Fibroblast of skin of right quadriceps (primary cell): ENCODE measurements at places on chromosomes 7 and 10.

DNA sequence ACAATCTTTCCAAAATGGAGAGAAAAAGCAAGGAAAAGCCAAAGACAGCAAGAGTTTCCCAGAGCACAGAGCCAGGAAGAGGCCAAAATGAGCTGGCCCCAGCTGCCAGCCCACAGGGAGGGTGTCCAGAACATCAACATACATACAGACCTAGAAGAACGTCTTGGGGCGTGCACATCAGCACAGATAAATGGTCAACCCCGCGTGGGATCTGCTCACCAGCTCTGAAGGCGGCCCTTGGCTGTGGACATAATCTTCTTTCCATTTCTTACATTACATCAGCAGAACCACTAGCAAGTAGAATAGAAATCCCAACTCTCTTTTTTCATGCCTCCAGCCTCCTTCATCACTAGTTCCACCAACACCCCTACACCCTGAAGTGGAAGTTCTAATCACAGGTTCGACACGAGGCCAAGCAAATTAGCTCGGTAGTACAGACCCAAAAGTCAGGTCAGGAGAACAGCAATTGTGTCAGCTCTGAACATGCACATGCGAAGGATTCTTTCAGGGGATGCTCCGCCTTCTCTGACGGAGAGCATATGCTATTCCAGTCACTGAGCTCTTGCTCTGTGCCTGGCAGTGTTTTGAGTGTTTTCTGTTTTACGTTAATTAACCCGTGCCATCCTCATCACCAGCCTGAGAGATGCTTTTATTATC, 16.4 kb downstream of the SH3PXD2A start:
- DNase-seq = no peak

DNA sequence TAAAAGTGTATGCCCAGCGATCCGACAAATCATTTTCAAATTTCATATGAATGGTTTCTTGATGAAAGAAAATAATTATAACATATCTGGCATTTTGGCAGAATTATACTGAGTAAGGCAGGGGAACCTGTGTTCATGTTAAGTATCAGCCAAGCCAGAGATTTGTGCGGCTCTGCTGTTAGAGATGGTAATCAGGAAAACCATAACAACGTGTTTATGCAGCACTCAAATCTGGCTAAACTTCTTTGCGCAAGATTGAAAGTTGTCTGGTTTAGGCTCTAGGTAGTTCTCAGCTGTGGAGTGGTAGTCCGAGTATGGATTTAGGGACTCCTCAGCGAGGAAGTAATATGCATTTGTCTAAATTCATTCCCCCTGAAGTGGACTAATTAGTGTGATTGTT, 8.9 kb upstream of the CTBP2 start:
- DNase-seq = no peak

DNA sequence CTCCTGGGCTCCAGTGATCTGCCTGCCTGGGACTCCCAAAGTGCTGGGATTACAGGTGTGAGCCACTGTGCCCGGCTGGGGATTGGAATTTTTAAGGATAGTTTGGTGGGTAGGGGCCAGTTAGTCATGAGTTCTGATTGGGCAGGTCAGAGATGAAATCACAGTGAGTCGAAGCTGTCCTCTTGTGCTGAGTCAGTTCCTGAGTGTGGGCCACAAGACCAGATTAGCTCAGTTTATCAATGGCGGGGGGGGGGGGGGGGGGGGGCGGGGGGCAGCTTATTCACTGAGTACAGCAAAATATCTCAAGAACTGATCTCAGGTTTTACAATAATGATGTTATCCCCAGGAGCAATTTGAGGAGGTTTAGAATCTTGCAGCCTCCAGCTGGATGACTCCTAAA, 11.6 kb upstream of the ERCC6 start:
- peak; percentile 64 for DNase-seq

GRCh38 chr7:100091411-100092181, 2.8 kb downstream of the COPS6 start:
- DNase-seq = no peak

DNA sequence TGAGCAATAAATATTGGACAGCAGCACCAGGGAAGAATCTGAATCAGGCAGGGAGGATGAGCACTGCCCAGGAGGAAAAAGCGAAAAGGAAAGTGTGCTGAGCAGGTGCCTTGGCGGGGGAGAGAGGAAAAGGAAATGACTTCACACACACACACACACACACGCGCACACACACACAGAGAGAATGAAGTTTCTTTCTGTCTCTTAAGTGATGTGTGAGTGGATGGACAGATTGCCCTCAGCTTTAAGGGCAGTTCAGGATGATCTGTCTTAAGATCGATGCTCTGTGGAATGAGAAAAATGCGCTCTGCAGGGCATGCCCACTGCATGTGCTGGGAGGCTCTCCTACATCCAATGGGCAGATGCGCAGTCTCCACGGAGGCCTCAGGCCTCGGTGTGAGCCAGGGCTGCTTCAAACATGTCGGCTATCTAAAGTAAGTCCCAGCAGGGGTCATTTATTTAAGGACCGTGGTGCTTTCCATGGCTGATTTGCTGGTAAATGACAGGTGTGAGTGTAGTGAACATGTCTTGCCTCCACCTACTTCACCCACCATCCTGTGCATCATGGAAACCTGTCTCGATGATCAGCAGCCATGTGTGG, 2.5 kb upstream of the ACBD5 start:
- peak; percentile 57 for DNase-seq

DNA sequence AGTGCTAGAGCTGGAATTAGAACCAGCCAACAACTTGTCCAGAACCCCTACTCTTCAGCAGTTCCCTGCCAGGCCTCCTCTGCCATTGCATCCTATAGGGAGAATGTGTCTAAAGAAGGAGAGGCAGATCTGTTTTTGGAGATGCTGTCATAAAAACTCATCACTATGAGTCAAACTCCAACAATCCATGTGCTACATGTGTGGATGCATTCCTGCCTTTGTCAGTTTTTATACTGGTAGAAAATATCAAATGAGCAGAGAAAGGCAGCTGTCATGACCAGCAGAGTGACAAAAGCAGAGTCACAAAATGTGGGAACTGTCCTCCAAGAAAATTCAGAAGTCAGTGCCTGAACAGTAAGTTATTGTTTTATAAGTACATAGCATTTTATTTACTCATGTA, 93.0 kb downstream of the ABLIM1 start:
- DNase-seq = peak; percentile 68

DNA sequence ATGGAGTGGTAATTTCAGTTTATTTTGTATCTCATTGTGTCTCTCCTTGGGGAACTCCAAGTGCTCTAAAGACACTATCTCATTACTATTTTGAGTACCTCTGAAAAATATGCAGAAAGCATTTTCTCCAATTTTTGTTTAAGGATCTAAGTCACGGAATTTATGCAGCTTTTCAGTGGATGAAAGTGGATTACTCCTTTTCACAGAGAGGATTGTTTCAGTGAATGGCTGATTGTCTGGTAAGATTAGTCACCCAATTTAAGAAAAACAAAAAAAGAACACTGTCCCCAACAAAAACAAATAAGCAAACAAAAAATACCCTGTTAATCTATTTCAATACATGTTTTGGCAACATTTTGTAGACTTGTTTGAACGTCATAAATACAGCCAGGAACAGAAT, 338.3 kb upstream of the TEX47 start:
- DNase-seq = no peak

GRCh38 chr7:46775020-46775419, 806.9 kb downstream of the TNS3 start:
- DNase-seq = no peak

DNA sequence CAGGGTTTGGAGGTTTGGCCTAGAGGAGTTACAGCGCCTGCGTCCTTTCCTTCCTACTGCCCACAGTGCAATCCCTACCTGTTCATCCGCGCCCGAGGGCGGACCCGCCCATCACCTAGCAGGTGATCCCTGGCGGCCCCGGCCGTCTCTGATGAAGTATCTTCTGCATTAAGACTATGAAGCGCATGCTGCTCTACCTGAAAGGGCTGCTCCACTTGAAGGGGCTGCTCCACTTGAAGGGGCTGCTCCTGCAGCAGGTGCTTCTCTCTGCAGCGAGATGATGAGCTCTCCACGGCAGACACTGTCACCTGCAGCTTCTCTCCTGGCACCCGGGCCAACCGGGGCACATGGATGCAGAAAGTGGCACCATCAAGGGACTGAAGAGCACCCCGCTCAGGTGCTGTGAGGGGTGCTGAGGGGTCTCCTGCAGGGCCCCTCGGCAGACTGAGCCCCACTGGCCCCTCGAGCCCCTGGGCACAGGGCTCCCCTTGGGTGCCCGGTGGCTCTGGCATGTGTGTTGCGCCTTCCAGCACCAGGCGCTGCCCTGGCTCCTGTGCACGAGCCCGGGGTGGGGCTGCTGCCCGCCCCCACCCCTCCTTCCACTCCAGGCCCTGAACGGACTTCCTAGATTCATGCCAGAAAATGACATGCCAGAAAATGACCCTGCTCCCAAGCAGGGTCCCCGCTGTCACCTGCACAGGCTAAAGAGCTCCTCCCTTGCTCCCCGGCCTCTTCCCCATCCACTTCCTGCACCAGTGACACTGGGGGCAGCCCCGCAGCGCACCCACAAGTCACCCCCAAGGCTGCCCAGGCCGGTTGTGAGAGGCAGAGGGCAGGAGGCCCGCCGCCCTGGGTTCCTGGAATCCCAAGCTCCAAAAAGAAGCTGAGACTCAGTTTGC, 29.4 kb downstream of the WDR86 start:
- no peak for DNase-seq

DNA sequence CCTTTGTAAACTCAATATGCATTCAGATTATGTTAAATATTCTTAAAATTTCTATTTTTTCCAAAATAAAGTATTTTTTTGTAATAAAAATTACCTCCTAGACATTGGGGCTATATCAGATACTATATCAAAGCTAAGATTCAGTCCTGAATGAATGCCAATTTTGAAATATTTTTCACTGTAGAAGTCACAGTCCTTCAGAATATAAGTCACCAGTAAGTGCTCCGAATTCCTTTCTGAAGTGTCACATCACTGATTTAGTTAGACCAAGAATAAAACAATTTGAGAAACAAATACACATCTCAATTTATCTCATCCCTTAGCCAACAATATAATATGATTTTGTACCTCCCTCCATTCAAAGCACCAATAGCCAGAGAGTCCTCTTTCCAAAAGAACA, 33.9 kb upstream of the GSAP start:
- peak; percentile 49 for DNase-seq

GRCh38 chr10:49364051-49364450, 31.8 kb downstream of the DRGX start:
- DNase-seq = no peak

GRCh38 chr7:135650831-135651573, 11.3 kb upstream of the STMP1 start:
- peak; percentile 93 for DNase-seq

DNA sequence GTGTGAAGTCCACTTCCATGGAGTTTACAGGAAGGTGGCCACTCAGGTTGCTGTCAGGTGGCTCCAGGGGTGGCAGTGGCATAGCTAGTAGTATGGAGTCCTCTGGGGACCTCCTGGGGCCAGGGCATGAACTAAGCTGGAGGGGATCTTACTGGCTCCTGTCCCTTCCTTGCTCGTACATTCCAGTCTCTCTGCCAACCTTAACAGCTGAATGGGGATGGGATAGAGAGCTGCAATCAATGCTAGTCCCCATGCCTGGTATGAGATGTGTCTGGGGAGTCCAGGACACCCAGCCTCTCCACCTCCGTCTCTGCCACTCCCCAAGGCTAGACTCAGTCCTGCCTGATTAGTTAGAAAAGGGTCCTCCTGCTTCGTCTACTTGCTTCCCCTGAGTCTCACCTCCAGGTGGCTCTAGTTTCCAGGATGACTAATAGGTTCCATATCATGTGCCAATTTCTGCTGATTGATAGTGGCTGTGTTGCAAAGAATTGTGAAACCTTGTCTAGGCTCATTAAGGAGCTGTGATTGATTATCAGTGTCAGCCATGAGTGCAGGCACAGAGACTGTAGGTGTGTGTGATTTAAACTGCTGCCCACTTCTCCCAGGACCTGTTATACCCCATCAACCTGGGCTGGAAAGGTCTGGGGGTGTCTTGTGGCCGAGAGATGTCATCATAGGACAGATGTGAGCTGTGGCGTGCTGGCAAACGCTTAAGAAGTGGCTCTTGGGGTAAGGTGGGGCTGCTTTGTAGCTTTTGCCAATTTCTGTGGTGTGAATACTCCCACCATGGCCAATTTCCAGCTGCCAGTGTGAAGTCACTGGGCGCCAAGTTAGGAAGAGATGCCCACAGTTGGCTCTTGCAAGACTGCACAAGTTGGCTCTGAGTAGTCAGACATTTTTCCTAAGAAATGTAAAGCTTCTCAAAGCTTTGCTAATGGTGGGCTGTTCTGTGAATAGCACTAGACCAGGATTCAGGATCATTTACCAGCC, 59.8 kb downstream of the COL13A1 start:
- peak; percentile 92 for DNase-seq

DNA sequence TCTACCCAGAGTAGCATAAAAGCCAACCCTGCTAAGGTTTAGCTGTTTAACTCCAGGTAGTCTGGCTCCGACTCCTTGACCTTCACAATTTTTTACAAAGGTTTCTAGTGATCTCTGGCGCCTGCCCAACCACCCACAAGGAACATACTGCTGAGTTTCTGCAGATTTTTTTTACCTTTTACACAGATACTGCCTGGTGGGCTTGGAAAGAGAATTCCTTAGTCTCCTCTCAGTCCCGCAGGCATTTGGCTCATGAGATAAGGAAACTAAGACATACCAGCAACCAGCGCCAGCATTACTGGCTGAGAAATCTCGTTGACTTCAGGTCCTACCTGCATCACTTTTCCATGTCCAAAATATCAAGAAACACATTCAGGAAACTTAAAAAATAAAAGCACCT, 51.1 kb upstream of the LYZL1 start:
- DNase-seq = no peak

GRCh38 chr10:75696536-75696935, 265.1 kb downstream of the LRMDA start:
- no peak for DNase-seq

GRCh38 chr10:15817409-15818046, 42.8 kb downstream of the MINDY3 start:
- no peak for DNase-seq

- no peak for DNase-seq
These were observed 31.3 kb upstream of the STOX1 start for GRCh38 chr10:68795886-68796532.

- no peak for DNase-seq
These were observed 272.7 kb upstream of the MBL2 start for GRCh38 chr10:53045315-53045714.

- peak; percentile 85 for DNase-seq
These were observed 990.3 kb downstream of the KCNMA1 start for GRCh38 chr10:76647301-76647700.

- no peak for DNase-seq
These were observed 55.1 kb upstream of the SEMA3A start for GRCh38 chr7:84249656-84250055.

DNA sequence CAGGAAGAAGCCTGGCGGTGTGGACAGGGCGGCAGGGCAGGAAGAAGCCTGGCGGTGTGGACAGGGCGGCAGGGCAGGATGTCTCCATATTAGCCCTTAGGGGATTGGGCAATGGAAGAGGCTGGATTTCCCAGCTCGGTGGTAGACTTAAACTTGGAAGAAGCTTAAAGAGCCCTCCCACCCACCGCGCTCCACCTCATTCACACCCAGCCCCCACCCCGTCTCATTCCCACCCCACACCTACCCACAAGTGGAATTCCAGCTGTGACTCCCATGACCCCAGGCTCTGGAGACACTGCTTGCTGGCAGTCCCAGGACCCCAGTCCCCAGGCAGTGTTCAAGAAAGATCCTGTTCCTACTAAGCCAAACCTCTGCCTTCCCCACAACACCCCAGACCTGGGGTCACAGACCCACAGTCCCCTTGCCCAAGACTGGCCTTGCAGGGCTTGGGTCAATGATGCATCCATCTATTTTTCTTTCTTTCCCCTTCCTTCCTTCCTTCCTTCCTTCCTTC, 34.0 kb downstream of the SPDYE6 start:
- DNase-seq = no peak
